Neural crest cell (in vitro differentiated cells): ENCODE measurements at places on chromosomes 3 and 15.

DNA sequence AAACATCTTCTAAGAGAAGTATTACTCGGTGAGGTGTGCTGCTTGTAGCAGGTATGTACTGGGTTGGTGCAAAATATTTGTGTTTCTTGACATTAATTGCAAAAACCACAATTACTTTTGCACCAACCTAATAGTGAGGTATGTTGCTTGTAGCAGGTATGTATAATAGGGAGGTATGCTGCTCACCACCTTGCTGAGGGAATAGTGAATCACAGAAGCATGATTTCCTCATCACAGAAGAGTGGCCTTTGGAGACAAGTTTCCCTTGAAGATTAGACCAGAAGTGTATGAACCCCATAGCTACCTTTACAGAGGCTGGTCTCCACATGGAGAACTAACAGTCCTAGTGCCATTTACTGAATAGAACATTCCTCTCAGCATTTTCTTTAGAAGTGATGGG lies 15.5 kb downstream of the DCP1A start:
- DNase-seq: no peak

GRCh38 chr3:127744875-127745274 lies 72.1 kb downstream of the ABTB1 start:
- no peak for DNase-seq

- DNase-seq: no peak
Observed at GRCh38 chr3:190534986-190535385, 21.1 kb downstream of the IL1RAP start.

GRCh38 chr15:49900006-49900902 lies 218.8 kb downstream of the ATP8B4 start:
- no peak for DNase-seq

DNA sequence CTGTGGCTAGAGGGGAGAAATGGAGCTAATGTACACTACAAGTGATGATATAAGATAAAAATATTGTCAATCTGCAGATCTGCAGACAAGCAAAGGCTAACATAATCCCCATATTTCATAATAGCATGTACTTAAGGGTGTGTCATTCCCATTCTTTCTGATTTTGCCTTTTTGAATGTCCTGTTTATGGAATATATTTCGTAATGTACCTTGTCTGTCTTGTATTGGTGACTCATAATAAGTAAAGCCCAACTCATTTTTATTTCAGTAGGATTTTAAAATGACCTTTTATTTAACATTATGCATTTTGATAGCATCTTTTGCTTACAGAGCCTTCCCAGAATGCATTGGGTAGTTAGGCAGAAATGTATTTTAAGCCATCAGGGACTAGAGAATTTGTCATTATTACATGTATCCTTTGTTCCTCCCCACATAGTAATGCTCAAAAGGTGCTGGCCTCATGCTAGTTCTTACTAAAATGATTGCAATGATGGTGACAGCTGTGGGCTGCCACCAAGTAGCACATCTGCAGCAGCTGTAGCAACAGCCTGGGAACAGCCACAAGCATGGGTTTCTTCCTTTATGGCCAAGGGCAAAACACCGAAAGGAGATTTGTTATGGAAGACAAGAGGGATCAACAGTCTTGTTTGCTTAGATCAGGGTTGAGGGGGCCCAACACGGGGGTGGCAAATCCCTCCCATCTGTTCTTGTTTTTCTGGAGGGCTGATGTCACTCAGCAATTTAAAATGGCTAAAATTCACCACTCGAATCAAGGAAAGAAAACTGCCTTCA lies 188.5 kb downstream of the CADPS start:
- no peak for DNase-seq
